ENCODE measurements at places on chromosomes 6 and 20.

DNA sequence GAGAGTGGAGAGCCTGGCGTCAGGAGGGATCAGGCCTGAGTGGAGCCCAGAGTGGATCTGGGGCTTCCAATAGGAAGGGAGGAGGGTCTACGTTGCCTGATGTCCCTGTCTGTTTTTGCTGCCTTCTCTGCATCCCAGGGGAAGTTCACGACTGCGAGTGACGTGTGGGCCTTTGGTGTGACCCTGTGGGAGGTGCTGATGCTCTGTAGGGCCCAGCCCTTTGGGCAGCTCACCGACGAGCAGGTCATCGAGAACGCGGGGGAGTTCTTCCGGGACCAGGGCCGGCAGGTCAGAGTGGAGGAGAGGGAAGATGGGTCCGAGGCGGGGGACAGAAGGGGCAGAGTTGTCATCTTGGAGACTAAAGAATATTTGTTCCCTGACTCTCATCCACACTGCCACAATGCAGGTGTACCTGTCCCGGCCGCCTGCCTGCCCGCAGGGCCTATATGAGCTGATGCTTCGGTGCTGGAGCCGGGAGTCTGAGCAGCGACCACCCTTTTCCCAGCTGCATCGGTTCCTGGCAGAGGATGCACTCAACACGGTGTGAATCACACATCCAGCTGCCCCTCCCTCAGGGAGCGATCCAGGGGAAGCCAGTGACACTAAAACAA is 9.2 kb upstream of the GTF2H4 start:
- no peak for DNase-seq

GRCh38 chr6:144416773-144417172 is 131.6 kb downstream of the UTRN start:
- DNase-seq: no peak

DNA sequence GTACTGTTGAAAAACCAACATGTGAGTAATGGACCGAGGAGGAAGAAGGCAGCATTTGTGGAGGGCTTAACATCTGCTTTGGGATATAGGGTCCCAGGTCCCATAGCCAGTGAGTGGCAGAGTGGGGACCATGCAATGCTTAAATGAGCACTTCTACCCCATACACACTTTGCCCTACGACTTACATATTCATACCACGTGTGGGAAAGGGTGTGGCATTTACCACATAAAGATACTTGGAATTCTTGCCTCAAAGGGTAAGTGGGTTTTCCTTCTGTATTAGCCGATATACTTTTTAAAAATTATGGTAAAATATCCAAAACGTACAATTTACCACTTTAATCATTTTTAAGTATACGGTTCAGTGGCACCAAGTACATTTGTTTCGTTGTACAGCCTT is 199.3 kb downstream of the BACH2 start:
- no peak for DNase-seq

GRCh38 chr6:116386581-116387299 is 16.0 kb downstream of the DSE start:
- DNase-seq: no peak

DNA sequence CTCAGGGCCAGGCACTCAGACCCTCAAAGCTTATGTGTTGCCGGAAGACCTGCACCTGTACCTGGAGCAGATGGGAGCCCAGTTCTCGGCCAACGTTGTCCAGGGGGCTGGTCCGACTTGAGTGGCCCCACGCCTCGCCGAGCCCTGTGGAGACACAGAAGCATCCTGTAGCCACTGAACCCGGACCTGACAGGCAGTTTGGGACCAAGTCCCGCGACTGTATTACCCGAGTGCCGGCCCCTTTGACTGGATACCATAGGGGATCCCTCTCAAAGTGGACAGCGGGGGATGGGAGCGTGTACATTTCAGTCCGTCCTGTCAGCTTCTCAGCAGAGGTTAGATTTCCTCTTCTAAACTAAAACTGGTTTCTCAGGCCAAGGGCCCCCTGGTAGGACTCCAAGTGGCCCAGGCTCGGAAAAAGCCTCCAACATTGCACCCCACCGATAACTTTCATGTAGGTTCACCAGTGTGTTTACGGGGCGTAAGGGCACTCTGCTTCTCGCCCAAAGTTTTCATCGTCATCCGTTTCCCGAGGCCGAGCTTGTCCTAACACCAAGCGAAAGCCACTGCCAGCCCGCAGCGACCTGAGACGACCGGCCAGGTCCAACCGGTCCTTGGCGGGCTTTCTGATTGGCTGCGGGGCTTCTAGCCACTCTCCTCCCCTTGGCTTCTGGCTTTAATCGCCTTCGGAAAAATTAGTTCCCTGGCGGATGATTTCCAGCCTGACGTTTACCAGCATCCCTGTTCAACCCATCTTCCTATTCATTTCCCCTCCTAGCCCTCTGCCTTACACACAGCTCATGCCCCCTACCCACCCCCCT is 10.8 kb downstream of the SIM1 start:
- no peak for DNase-seq

DNA sequence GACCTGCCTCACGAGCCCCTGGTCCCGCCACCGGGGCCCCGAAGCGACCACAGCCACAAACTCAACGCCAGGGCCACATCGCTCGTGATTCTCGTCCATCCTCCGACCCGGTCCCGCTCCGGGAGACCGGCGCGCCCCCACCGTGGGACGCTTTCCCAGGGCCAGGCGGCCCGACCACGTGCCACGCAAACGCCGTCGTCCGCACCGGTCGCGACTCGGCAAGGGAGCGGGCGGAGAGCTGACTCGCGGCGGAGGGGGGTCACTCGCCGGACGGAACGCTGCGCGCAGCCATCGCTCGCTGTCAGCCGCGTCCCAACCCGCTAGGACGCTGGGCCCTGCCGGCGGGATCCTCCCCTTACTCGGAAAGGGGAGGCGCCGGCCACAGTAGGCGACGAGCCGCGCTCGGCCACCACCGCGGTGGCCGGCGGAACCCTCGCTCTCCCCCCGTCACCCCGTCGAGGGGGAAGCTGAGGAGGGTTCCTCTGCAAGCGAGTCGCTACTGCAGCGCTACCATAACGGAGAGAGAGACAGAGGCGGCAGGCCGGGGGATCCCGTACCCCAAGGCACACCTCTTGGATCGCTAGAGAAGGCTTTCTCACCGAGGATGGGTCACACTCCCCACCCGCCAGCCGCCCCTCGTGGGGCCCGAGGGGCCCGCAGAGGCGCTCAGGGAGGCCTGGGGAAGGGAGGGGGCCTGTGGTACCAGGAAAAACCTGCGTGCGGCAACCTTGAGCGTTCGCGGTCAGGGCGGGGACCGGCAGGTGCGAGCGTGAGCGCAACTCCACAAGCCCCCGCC is 511.8 kb upstream of the ZNF337 start:
- DNase-seq: peak; percentile 58

GRCh38 chr20:10603378-10603777 is 70.4 kb downstream of the JAG1 start:
- no peak for DNase-seq

GRCh38 chr6:143362192-143362558 is 88.3 kb downstream of the ADAT2 start:
- DNase-seq: no peak

Data from activated naive CD4-positive, alpha-beta T cell (primary cell).